ENCODE measurements at places on chromosomes 3 and 15.

DNA sequence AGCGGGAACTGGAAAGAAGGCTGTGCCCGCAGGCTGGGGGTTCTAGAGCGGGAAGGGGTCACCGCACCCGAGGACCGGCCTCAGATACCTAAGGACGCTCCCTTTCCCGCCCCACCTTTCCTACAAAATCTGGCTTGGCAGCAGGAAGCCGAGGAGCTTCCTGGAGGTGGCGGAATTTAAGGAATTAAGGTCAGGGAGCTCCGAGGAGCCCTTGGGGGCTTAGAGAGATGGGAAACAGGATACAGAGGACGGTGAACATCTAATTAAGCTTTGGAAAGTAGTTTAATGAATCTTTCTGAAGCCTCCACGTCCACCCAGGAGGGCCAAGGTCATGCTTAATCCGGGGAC, 507 bp upstream of the AP3B2 start:
- DNase-seq: no peak

DNA sequence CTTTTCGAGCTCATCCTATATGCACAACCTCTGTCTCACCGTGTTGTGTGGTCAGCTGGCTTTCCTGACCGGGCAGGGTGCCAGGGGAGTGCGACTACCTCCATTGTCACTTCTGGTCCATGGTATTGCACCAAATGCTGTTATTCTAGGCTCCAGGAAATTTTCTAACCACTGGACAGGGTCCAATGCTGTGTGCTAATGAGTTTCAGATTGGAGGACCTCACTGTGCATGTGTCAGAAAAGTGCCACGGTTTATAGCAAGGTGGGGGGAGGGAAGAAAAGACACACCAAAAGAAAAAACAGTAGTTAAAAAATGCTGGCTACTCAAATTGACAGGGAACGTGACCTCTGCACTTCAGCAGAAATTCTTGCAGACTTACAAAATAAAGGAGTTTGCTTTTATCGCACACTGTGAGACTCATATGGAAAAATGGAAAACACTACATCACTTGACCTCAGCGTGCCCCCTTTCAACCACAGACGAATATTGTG, 480.1 kb downstream of the FOXP1 start:
- DNase-seq: peak; percentile 70

GRCh38 chr15:61051569-61052031, 177.5 kb downstream of the RORA start:
- DNase-seq: peak; percentile 53

DNA sequence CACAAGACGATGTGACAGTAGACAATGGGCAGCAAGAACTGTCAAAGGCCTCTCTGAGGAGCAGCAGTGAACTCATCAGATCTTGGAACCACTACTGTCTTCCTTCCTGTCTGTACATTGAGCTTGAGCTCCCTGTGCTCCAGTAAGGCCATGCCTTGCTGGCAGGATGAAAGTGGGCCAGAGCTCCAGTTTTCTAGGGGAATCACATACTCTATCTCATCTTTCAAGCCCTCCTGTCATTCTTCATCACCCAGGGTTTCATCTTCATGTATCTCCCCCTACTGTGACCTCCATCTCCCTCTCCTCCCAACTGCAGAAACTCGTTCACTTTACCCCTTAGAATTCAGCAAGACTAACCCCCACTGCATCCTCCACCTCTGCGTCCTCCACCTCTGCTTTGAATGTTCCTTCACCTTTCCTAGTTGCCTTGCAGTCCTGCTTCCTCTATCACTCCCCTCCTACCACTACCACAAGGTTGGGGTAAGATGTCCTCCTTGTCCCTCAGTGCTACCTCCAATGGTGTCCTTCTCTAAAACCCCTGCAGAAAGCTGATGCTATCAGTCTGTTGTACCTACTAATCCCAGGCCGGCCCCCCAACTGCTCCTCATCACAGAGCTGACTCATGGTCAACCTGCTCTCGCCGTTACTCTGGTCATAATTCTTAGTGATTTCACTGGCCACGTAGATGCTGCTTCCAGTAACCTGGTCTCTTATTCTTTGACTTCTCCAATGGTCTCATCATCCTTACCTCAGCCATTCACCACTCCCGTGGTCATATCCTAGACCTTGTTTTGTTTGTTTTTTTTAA, 22.3 kb downstream of the NKIRAS1 start:
- DNase-seq: no peak

DNA sequence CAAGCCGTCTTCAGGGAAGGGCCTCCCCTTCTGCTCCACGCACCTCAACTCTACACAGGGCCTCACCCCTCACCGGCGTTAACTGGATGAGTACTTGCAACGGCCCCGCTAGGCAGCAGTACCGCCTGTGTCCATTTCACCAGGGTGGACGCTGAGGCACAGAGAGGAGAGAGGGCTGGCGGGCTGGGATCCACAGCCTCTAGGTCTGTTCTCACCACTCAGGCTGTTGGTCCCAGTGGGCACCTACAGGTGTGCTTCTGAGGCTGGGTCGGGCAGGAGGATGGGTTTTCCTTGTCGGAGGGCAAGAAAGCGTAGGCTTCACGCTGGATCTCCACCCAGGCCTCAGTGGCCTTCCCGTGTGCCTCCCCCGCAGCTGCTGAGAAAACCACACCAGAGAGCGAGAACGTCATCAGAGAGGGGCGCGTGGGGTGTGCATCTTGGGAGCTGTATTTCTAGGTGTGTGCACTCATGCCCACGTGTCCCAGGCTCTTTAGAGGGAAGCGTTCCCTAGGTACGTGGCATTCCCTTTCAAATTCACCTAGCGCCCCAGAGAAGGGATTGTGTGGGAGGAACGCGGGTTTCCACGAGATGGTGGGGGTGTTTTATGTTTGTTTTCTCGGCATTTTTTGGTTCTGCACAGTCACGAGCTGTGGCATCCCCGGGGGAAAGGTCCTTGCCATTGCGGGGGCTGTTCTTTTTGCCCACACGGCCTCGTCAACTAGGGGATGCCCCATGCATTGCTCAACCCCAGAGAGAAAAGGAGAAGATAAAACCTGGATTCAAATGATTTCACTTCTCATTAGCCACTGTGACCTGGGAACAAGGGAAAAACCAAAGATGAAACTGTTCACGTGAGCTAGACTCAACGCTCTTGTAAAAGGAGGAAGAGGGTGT, 67.7 kb downstream of the MGLL start:
- no peak for DNase-seq

- DNase-seq: no peak
Observed at GRCh38 chr3:189307963-189308362, 136.2 kb downstream of the TPRG1 start.
